ENCODE measurements at places on chromosomes 4 and X.

DNA sequence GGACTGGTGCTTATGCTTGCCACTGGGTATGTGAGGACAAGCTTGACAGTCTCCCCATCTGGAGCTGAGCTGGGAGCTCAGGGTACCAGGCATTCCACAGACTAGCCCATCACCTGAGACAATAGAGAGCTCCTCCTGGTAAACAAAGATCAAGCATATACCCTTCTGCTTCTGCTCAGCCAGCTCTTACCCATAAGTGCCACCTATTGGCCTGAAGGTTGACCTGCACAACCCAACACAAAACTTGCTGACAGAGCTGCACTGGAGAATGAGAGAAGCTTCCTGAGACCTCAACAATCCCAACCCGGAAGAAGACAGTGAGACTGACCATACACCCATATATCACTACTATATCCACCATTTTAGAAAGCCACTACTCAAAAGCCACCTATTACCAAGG, 1049.2 kb upstream of the INTU start:
- no peak for DNase-seq

- no peak for DNase-seq
These were observed 598.7 kb upstream of the TECRL start for GRCh38 chr4:65007841-65008439.

- DNase-seq = no peak
These were observed 873.8 kb downstream of the GLUD2 start for GRCh38 chrX:121921258-121921657.

- no peak for DNase-seq
These were observed 61.9 kb upstream of the CLDN34 start for GRCh38 chrX:9905288-9905687.

- no peak for DNase-seq
These were observed 97.3 kb downstream of the PSAPL1 start for GRCh38 chr4:7337196-7338058.

- no peak for DNase-seq
These were observed 113.4 kb downstream of the ANTXR2 start for GRCh38 chr4:79959652-79960051.

DNA sequence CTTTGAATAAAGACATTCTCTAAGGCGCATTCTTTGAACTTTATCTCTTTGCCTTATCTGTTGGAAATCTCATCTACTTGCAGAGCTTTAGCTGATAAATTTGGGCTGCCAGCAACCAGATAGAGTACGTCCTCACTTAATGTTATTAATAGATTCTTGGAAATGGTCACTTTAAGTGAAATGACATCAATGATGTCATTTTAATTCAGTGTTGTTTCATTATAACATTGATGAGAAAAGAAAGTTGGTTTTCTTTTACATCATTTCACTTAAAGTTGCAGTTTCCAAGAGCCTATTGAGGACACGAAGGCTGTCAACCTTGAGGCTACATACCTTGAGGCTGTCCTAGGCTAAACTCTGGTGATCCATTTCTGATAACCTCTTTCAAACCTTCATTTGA, 9.3 kb downstream of the TMEM165 start:
- DNase-seq = no peak

DNA sequence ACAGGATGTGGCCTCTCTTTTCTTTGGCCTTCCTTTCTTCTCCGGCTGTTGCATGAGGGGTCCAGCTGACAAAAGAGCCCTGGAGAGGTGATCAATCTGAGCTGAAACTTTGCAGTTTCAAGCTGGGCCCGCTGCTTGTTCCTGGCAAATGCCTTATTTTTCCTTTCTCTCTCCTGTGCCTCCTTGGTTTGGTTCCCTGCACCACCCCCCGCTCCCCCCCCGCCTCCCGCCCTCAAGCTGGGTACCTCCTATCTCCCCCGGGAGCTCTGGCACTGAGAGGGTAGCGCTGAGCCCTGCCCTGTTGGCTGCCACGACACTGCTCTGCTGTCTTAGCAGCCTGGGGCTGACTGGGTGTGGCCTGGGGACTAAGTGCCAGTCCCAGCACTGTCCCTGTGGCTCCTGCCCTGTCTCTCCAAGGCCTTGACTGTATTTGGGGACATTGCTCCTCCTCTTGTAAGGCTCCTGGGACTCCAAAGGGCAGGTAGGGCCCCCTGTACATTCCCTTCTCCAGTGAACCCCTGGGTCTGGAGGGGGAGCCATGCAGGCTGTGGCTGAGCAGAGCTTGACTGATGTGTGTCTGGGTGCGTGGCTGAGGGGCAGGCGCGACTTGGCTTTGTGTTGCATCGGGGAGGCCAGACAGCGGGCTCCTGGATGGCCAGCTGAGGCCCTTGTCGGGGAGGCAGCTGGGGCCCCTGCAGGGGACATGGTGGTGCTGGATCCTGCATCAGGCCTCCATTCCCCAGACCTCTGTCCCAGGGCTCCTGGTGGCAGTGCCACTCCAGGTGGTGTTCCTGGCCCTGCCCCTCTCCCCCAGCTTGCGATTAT, 1.1 kb downstream of the PLXNA3 start:
- DNase-seq = no peak

DNA sequence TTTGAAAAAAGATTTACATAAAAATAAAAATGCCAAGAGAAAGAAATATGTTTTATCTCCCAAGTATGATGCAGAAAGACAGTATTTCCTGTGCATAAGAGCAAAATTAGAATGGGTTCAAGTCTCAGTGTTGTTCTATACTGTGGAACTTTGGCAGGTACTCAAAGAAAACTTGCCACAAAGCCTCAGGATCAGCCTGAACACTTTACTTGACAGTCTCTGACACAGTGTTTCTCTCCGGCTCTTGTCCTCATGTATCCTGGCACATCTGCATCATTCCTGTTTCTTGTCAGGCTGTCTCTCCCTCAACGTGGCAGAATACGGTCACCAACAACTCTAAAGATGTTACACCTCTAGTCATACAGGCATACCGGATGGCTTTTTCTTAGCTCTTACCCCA, 273.7 kb downstream of the ARHGAP24 start:
- no peak for DNase-seq

DNA sequence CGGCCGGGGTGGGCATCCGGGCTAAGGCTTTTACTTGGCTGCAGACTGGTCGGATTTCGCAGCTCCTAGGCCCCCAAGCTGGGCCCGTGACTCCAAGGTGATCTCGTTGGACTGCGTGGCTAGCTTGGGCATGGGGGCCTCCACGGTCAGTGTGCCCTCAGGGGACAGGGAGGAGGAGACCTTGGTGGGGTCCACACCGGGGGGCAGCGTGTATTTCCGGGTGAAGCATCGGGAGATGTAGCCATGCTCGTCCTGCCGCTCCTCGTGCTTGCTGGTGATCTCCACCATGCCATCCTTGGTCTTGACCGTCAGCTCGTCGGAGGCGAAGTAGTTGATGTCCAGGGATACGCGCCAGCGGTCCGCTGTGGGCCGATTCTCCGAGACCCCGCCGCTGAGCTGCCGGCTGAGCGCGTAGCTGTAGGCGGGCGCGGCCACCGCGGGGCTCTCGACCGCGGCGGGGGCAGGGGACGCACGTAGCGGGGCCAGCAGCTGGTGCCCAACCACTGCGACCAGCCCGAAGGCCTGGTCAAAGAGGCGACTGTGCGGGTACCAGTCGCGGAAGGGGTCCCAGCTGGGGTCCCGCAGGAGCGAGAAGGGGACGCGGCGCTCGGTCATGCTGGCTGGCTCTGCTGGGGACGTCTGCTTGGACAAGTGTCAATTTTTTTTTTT, 881 bp upstream of the CACNA1F start:
- DNase-seq = no peak

DNA sequence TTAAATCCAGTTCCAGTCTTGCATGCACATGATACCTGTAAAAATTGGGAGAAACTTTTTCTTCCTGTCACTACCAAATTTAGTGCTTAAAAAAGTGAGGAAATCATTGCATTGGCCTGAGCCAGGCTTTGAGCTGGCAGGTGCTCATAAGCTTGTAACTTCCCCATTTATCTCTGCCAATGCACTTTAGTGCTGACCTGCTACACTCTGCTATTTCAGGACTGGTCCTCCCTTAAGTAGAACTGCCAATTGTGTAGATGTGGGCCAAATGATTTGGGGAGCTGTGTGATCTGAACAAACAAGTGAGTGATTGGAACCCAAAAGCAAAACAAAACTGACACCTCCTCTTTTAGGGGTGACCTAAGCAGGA, 51.8 kb downstream of the ZNF827 start:
- no peak for DNase-seq

GRCh38 chr4:82230306-82230705, 143.5 kb downstream of the HNRNPD start:
- no peak for DNase-seq

GRCh38 chrX:2159393-2159792, 341.4 kb downstream of the DHRSX start:
- DNase-seq = no peak

GRCh38 chr4:140098455-140099160, 55.4 kb downstream of the MAML3 start:
- no peak for DNase-seq

- no peak for DNase-seq
These were observed 64.7 kb downstream of the NBDY start for GRCh38 chrX:56793521-56794320.

- no peak for DNase-seq
These were observed 80.0 kb downstream of the AREG start for GRCh38 chr4:74524985-74525384.

GRCh38 chr4:153074936-153075630, 129.2 kb upstream of the TRIM2 start:
- DNase-seq = no peak

GRCh38 chr4:111113591-111113990, 490.7 kb upstream of the PITX2 start:
- DNase-seq = no peak
